Smooth muscle cell of the coronary artery (primary cell): ENCODE measurements at places on chromosomes 1 and 21. TPM values are rescaled to one million over a fixed set of nuclear protein-coding genes. Genes with fewer than 3 reads are reported as not detected.

Gene CELA2B
- total RNA-seq = not detected in 2 replicates

Gene B3GALT5
- not detected in 2 replicates for total RNA-seq

Gene PCSK9
- 0.23 and 0.90 TPM in 2 replicates for total RNA-seq

Gene UMODL1
- total RNA-seq = under 0.01 TPM in 1 of 2 replicates, not detected in the other

Gene DNAI4
- 4.1 and 6.7 TPM in 2 replicates for total RNA-seq

Gene CCDC24
- total RNA-seq = 2.2 and 3.1 TPM in 2 replicates

Gene ANGPTL1
- total RNA-seq = 2.8 and 5.6 TPM in 2 replicates

Gene VANGL2
- 1.7 TPM in 1 of 2 replicates, not detected in the other for total RNA-seq

Gene FAM151A
- not detected in 2 replicates for total RNA-seq

Gene RIMS3
- 0.23 and 1.1 TPM in 2 replicates for total RNA-seq

Gene RNU1-3
- total RNA-seq = 2,564 and 3,022 TPM in 2 replicates

Gene OXCT2
- 0.45 and 1.8 TPM in 2 replicates for total RNA-seq

Gene SRGAP2
- total RNA-seq = 35.8 and 53.4 TPM in 2 replicates

Gene MFSD2A
- total RNA-seq = 1.9 and 2.1 TPM in 2 replicates

Gene MLLT11
- total RNA-seq = 0.59 and 7.9 TPM in 2 replicates

Gene PAPPA2
- total RNA-seq = 0.53 and 9.0 TPM in 2 replicates

Gene CCDC185
- total RNA-seq = not detected in 2 replicates

Gene ITGB3BP
- 8.3 and 17.6 TPM in 2 replicates for total RNA-seq

Gene FAM167B
- 1.6 and 2.7 TPM in 2 replicates for total RNA-seq

Gene GBP6
- not detected in 2 replicates for total RNA-seq

Gene CRYBG2
- total RNA-seq = not detected in 2 replicates

Gene SKI
- 6.8 and 22.7 TPM in 2 replicates for total RNA-seq

Gene CD84
- total RNA-seq = not detected in 2 replicates

Gene RABGAP1L
- 29.2 and 42.7 TPM in 2 replicates for total RNA-seq

Gene AADACL3
- total RNA-seq = not detected in 2 replicates

Gene OR2L13
- not detected in 2 replicates for total RNA-seq
